ENCODE measurements at places on chromosomes 1 and 21.

- DNase-seq, result no peak
Observed at GRCh38 chr1:59504276-59504675, 207.4 kb downstream of the FGGY start.

- no peak for DNase-seq
Observed at GRCh38 chr1:25716320-25716719, 83.7 kb upstream of the SELENON start.

GRCh38 chr1:1270813-1271212, 2.8 kb downstream of the UBE2J2 start:
- DNase-seq, result no peak

GRCh38 chr1:239457491-239458143, 71.2 kb downstream of the CHRM3 start:
- no peak for DNase-seq

GRCh38 chr1:174519844-174520243, 72.1 kb downstream of the GPR52 start:
- no peak for DNase-seq

DNA sequence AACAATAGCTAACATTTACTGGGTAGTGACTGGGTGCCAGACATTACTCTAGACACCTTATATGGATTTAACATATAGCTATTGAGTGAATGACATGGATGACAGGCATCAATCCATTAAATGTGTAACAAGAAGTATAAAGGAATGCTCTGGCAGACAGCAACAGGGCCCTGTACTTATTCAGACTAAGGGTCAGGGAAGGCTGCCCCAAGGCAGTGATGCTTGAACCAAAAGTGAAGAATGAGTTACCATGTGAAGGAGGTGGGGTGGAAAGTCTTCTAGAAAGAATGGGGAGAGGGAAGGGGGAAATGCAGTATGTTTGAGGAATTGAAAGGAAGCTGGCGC, 8.3 kb upstream of the PTPRF start:
- no peak for DNase-seq

DNA sequence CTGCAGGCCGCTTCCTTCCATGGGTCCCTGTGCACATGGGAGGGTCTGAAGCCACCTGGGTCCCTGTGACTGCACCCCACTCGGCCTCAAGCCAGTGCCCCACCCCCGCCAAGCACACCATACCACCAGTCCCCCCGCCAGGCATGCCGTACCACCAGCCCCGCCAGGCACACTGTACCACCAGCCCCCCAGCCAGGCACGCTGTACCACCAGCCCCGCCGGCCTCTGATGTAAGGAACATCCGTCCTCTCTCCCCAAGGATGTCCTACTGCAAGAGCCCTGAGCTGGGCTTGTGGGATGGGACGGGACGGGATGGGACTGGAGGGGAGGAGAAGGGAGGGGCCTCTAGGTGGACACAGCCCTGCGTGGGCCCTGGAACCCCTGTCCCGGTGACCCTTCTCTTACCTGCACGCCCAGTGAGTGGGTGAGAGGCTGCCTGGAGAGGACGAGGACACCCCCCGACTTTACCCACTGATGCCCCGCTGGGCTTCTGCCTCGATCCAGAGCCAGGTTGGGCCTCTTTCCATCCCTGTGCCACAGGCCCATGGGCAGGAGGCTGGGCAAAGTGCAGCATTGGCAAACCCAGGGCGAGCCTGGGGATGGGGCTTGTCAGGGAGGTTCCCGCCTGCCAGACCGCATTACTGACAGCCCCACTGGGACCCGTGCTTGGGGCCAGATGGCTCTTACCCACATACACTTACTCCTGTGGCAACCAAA, 40.8 kb upstream of the COL6A1 start:
- no peak for DNase-seq

DNA sequence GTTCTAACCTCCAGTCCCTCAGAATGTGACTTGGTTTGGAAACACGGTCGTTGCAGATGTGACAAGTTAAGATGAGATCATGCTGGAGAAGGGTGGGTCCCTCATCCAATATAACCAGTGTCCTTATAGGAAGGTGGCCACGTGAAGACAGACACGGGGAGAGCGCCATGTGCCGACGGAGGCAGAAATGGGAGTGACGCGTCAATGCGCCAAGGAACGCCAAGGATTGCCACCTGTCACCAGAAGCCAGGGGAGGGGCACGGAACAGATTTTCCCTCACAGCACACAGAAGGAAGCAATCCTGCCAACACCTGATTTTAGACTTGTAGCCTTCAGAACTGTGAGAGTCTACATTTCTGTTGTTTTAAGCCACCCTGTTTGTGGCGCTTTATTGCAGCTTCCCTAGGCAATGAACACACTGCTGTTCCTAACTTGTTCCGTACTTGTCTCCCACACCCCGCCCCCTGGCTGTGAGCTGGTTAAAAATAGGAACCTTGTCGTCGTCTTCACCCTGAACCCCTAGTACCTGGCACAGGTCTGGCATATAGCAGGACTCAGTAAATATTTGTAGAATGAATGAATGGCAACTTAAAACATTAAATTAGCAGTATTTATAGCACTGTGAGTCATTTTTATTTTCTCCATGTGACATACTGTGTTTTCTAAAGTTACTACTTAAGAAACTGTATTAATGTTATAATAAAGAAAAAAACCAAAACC, 14.2 kb downstream of the RIMS3 start:
- DNase-seq, result no peak

GRCh38 chr1:64508629-64509028, 38.7 kb downstream of the CACHD1 start:
- DNase-seq, result no peak

GRCh38 chr21:27649323-27649722, 682.4 kb upstream of the ADAMTS5 start:
- DNase-seq, result no peak

- DNase-seq, result no peak
Observed at GRCh38 chr1:116150368-116150767, 39.2 kb downstream of the MAB21L3 start.

DNA sequence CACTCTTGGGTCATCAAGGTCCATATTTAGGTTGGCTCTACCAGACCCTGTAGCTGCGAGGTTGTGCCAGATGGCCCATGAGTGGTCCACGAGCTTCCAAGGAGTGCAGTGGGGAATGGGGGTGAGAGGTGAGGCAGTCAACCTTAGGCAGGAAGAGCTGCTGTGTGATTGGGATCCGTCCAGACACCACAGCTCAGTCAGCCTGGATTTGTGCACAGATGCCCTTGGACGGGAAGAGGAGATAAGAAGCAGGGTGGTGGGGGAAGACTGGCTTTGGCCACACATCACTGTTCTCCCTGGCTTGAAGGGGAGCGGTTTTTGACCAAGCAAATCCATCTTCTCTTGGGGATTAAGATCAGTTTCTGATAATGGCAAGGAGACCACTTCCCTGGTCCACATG, 130.6 kb downstream of the IGSF21 start:
- DNase-seq, result no peak

GRCh38 chr1:31199949-31200348, 39.7 kb downstream of the NKAIN1 start:
- no peak for DNase-seq

- peak; percentile 35 for DNase-seq
Observed at GRCh38 chr1:182601416-182601786, 2.8 kb downstream of the RGS16 start.

DNA sequence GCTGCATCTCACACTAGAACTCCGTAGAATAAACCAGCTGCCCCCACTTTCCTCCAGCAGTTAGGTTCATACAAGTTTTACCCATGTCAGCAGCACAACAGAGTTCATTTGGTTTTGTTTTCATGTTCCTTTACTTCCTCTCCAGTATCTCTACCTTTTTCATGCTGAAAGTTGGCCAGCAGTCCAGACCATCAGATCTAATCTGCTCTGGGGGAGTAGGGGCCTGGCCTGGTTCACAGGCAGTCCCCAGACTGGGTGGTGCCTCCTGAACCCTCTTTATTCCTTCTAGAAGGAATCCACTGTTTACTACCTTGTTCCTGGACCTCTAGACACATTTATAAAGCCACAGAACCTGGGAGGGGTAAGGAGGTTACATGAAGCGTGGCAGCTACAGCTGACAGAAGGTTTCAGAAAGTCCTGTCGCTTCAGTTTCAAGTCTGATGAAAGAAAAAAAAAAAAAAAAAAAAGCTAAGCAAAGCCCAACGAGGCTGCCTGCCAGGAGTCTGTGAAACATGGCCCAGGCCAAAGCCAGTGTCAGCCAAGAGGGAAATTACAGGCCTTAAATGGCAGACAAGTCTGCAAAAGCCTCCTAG, 184.6 kb upstream of the JUN start:
- DNase-seq, result no peak

- no peak for DNase-seq
Observed at GRCh38 chr1:48236716-48237470, 14.4 kb downstream of the SLC5A9 start.

DNA sequence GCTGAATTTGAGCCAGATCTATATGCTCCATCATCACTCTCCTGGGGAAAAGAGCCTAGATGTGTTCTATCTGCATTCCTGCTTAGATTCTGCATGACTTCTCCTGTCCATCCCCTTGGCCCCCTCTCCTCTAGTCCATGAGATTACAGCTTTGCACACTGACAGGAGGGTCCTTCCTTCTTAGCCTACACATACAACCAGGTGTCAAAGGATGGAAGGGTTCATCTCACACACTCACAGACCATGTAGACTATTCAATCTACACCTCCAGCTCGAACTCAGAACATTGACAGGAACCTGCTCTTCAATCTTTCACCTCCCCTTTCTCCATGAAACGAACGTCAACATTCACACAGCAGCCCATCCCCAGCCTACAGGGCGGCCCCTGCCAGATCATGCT, 13.8 kb downstream of the C1orf116 start:
- DNase-seq, result no peak

DNA sequence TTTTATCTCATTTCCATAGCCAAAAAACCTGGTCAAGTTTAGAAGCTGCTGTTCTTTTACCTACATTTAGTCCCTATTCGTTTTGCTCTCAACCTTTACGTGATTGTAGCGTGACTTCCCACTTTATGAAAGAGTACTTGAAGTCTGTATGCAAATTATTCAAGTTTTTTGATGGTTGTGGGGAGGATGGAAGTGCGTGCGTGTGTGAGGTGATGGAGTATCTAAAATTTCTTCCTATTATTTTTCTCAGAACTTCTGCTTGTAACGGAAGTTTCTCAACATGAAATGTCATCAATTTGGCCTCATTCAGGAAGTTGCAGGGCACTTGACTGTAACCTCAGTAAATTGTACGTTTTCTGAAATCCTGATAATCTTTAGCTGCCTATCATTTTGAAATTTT, 64.0 kb downstream of the SAMSN1 start:
- no peak for DNase-seq

DNA sequence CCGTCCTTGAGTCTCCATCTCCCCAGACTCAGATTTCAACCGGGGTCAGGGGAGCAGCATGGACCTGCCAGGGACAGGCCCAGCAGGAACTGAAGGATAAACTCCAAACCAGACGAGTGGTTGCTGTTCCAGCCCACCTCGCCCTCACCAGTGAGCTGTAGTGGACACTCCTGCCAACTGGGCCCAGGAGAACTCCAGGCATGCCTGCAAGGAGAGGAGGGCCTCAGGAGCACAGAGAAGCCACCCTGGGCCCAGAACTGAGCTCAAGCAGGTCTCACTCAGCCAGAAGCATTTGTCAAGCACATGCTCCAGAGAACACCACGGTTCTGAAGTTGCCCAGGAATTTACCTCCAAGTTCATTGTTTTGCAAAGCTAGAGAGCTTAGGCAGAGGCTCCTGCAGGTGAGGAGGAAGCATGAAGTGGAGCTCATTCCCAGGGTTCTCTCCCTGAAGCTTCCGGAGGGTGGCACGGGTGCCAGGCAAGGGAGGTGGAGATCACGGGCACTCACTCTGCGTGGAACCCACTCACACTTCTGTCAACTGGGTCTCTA, 61.0 kb downstream of the MATN1 start:
- DNase-seq, result no peak

- DNase-seq, result no peak
Observed at GRCh38 chr1:7346600-7347570, 424.2 kb upstream of the VAMP3 start.

DNA sequence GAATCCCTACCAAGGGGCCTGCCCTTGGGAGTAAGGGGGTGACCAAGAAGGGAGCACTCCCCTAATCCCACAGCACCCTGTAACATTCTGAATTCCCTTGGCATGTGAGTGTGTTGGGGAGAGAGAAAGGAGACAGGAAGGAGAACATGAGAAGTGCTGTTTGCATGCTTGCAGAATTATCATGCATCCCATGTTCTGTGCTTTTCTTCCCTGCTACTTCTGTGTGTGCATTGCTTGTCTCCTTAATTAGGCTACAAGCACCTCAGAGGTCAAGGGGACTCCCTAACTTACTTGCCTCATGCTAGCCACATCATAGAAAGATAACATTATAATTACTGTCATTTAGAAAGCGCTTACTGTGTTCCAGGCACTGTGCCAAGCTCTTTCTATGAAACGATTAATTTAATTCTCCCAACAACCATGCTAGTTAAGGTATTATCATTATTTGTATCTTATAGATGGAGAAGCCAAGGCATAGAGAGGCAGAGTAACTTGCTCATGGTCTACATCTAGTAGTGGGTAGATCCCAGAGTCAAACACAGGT, 11.1 kb downstream of the NOS1AP start:
- no peak for DNase-seq

DNA sequence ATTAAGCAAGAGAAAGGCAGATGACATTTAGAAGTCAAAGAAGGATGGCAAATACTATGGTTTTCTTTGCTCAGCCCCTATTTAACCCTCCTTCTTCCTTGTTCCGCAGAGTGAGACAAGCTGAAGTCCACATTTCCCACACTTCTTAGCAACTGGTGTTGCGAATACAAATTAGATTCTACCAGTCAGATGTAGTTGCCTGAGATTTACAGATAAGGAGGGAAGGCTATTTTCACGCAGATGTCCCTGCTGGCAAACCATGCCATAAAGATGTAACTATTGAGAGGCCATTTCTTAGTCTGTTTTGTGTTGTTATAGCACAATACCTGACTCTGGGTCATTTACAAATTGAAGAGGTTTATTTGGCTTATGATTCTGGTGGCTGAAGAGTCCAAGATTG, 84.3 kb downstream of the ZC3H11B start:
- DNase-seq, result no peak

DNA sequence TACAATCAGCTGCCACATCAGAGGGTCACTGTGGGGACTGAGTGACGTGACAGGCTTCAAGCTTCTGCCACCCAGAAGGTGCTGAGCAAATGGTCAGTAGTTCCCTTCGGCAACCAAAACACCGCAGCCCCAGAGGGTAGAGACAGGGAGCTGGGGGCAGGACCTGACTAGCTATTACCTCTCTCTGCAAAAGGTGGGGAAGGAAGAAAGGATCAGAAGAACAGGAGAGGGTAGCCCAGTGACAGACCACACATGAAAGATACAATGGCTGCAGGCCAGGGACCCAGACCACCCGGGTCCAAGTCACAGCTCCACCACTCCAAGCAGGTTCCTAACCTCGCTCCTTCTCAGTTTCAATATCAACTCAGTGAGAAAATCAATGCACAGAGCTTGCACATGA, 377.1 kb downstream of the NPHP4 start:
- no peak for DNase-seq

- no peak for DNase-seq
Observed at GRCh38 chr1:87523466-87523865, 194.8 kb downstream of the LMO4 start.

Data from activated naive CD8-positive, alpha-beta T cell treated with anti-CD3 and anti-CD28 coated beads, Interleukin-2, amount 50 U/mL, for 16 hours (primary cell).